ENCODE measurements at places on chromosomes 12 and 14.
A peak's percentile ranks its signal among the peaks of the same experiment; 100 is the strongest.

DNA sequence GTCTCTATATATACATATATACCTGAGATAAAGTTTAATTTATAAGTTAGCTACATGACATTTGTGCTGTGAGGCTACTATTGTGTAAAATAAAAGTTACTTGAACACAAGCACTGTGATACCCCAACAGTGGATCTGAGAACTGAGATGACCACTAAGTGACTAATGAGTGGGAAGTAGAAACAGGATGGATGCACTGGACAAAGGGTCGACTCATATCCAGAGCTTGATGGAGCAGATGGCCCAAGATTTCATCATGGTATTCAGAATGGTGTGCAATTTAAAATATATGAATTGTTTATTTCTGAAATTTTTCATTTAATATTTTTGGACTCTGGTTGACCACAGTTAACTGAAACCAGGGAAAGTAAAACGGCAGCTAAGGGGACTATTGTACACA, 908.6 kb upstream of the MDGA2 start:
- DNase-seq = peak; percentile 71
- H3K27ac ChIP-seq = no peak overlapping the region
- H3K27me3 ChIP-seq = no peaks in the 10 kb centered on the region
- no peaks in the 10 kb centered on the region for H3K36me3 ChIP-seq
- H3K4me3 ChIP-seq = no peak overlapping the region
- H3K4me1 ChIP-seq = no peaks in the 10 kb centered on the region

DNA sequence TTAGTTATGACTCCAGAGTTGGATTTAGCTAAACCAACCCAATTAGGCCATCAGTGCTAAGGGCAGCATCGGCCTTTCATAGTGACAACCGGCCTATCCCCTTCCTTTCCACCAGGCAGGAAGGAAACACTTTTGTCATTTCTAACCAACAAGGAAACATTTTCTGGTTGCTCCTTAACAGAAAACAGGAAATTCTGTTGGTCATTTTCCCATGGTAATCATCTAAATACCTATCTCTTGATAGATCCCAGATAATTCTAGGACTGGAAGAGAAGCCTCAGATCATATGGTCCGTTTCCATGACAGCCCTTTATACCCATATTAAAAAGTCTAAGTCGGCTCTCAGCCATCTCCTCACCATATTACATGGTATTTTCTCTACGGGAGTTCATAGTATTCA, 79.2 kb upstream of the USP44 start:
- peaks cover 5% of the 10 kb centered on the region for H3K4me1 ChIP-seq
- H3K27ac ChIP-seq = no peak overlapping the region
- no peak overlapping the region for H3K4me3 ChIP-seq

- peak overlapping the region; percentile 99 for H3K27ac ChIP-seq
- H3K4me1 ChIP-seq = peaks cover 22% of the 10 kb centered on the region
- DNase-seq = no peak
- H3K4me3 ChIP-seq = peak overlapping the region; percentile 81
These were observed 2.8 kb downstream of the IRF2BPL start for GRCh38 chr14:77025744-77026165.

DNA sequence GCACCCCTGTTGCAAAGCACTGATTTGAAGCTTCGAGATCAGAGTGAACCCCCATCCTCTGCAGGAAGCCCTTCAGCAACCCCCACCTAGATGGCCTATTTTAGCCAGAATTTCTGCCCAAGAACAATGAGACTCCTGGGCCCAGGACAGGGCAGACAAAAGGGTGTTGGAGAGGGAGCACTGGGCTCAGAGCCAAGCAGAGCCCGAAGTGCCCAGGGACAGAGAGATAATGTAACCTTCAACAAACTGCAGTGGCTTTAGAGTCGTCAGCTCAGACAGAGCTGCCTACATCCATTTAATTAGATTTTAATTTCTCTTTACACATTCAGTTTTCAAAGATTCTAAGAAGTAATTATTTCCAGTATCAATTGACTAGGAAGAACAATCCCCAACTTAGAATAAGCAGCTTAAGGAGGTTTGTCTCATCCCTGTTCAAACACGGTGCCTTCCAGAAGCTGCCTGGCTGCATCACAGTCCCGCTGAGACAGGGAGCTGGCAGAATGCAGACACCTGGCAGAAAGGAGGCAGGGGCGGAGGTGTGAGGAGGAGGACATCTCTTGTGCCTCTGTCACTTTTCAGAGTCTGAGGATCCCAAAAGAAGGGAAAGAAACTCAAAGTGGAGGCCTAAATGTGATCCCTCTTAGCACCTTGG, 504.9 kb upstream of the CCDC196 start:
- H3K27me3 ChIP-seq = peaks cover 13% of the 10 kb centered on the region
- DNase-seq = no peak
- no peaks in the 10 kb centered on the region for H3K36me3 ChIP-seq
- H3K27ac ChIP-seq = no peak overlapping the region

- peaks cover 2% of the 10 kb centered on the region for H3K4me1 ChIP-seq
- no peak for DNase-seq
- peaks cover 97% of the 10 kb centered on the region for H3K36me3 ChIP-seq
- H3K27ac ChIP-seq = no peak overlapping the region
- H3K4me3 ChIP-seq = no peak overlapping the region
These were observed 18.4 kb downstream of the ZFC3H1 start for GRCh38 chr12:71645268-71645667.

DNA sequence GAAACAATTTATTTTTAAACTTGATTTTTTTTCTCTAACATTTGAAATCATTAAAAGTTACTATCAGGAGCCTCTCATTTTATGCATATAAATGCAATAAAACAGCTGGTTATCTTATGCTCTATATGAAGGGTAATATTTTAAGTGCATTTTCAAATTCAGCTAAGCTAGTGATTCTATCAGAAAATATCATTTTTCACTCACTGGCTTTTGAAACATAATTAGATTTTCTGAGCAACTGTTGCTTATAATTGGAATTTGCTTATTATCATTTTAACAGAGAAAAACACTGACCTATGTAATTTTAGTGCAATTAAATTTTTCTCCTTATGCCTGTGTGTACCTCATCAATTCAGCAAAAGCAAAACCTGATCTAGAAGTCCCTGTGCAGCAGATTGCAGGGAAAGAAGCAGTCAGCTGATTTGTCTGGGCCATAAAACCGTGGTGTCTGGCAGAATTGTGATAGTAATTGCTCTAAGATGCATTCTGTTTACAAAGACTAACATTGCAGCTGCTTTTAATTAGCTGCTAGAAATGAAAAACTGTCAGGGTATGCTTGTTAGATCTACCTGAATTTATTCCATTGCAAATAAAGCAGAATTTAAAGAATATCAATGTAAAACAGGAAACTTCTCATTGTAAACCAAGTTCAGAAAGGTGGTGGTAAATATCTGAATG, 75.0 kb downstream of the BICD1 start:
- no peak overlapping the region for H3K4me3 ChIP-seq
- H3K4me1 ChIP-seq = peaks cover 5% of the 10 kb centered on the region
- peaks cover 9% of the 10 kb centered on the region for H3K36me3 ChIP-seq
- no peaks in the 10 kb centered on the region for H3K27me3 ChIP-seq

Measured in mesenchymal stem cell (in vitro differentiated cells and primary cell).